ENCODE measurements at places on chromosomes 16 and 17.

DNA sequence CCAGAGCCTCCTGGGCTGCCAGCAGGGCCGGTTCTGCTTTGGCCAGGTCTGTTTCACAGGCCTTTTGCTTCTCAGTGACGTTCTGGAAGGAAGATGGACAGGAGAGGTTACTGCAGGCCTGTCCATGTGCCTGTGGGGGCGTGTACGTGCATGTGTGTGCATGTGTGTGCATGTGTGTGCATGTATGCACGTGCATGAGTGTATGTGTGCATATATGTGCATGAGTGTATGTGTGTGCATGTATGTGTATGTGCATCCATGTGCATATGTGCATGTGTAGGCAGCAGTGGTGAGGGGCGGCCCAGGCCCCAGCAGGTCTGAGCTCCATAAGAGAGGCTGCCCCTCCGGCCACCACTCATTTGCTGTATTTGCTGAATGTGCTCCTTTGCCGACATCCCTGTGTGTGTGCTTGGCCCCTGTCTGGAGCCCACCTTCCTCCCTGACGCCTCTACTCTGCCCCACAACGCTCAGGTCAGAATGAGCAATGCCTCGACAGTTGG lies 81.8 kb downstream of the PGS1 start:
- H3K4me3 ChIP-seq, result no peak overlapping the region
- no peaks in the 10 kb centered on the region for H3K36me3 ChIP-seq
- no peak for DNase-seq
- H3K27me3 ChIP-seq, result no peaks in the 10 kb centered on the region
- H3K4me1 ChIP-seq, result no peaks in the 10 kb centered on the region

- H3K4me1 ChIP-seq, result no peaks in the 10 kb centered on the region
- DNase-seq, result peak; percentile 51
- H3K36me3 ChIP-seq, result peaks cover 98% of the 10 kb centered on the region
- H3K4me3 ChIP-seq, result no peak overlapping the region
These were observed 29.1 kb downstream of the AKAP1 start for GRCh38 chr17:57114085-57114673.

GRCh38 chr16:1007284-1007850 lies 25.8 kb downstream of the SOX8 start:
- H3K4me3 ChIP-seq, result no peak overlapping the region
- no peaks in the 10 kb centered on the region for H3K36me3 ChIP-seq
- no peak overlapping the region for H3K27ac ChIP-seq
- peaks cover 27% of the 10 kb centered on the region for H3K4me1 ChIP-seq
- DNase-seq, result no peak

DNA sequence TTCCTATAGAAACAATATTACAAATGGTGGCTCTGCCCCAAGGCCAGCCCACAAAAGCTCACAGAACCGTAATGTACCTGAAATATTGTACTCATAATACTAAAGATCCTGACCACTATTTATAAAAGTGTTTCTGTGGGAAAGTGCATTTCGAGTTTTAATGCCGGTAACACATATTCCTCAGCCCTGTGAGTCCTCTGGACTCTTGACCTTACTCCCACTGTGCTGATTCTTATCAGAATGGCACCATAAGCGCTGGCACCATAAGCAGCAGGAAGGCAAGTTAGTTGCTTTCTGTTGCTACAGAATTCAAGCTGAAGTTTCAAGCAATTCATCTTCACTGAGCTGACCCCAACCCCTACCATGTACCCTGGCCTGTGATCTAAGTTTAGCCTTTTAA lies 36.4 kb upstream of the MED13 start:
- DNase-seq, result no peak

DNA sequence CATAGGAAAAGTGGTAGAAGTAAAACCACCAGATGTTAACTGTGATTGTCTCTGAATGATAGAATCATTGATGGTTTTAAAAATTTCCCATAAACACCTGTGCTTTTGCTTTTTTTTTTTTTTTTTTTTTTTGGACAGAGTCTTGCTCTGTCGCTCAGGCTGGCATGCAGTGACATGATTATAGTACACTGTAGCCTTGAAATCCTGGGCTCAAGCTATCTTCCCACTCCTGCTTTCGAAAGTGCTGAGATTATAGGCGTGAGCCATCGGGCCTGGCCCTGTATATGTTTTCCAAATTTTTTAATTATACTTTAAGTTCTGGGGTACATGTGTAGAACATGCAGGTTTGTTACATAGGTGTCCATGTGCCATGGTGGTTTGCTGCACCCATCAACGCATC lies 80.5 kb downstream of the NF1 start:
- H3K4me1 ChIP-seq, result no peaks in the 10 kb centered on the region
- no peaks in the 10 kb centered on the region for H3K27me3 ChIP-seq
- H3K4me3 ChIP-seq, result no peak overlapping the region
- no peaks in the 10 kb centered on the region for H3K36me3 ChIP-seq

DNA sequence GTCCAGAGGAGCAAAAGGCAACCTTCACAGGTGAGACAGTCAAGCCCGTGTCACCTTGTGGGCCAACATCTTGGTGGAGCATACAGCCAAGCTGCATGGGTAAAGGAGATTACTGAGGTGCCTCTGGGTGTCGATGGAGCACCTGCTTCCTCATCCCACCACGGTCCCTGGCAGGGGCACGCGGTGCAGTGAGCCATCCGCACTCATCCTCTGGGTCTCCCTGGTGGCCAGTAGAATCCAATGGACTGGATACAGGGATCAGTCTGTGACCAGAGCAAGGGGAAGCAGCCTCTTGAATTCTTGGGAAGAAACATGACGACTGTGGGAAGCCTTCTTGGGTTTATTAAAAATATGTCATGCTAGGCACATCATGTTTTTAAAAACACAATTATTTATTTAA lies 4.8 kb upstream of the WSCD1 start:
- H3K36me3 ChIP-seq, result no peaks in the 10 kb centered on the region
- no peak overlapping the region for H3K27ac ChIP-seq
- peaks cover 19% of the 10 kb centered on the region for H3K27me3 ChIP-seq

GRCh38 chr16:24571096-24571495 lies 31.7 kb downstream of the RBBP6 start:
- H3K4me1 ChIP-seq, result no peaks in the 10 kb centered on the region
- H3K36me3 ChIP-seq, result peaks cover 37% of the 10 kb centered on the region
- no peak overlapping the region for H3K4me3 ChIP-seq
- DNase-seq, result no peak
- no peaks in the 10 kb centered on the region for H3K27me3 ChIP-seq
- no peak overlapping the region for H3K27ac ChIP-seq
